GM18507 (cell line): ENCODE measurements at places on chromosomes 13 and 19.
A peak's percentile ranks its signal among the peaks of the same experiment; 100 is the strongest.

DNA sequence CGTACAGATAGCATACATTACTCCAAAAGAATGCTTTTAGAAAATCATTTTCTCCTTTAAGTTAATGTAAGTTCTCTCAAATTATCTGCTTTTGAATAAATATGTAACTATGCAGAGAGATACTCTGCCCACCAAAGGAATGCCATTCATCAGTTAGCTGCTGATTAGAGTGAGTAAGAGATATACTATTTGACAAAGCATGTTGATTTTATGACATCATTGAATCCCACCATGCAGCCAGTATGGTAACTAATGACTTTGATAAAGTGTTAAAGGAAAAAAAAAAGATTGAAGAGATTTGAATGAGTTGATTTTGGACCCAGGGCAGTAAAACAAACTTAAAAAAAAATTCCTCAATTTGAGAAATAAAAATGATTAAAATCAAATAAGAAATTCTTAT lies 521.5 kb downstream of the SLITRK6 start:
- no peak for DNase-seq

- DNase-seq = no peak
Observed at GRCh38 chr13:85028035-85028434, 771.2 kb downstream of the SLITRK6 start.

DNA sequence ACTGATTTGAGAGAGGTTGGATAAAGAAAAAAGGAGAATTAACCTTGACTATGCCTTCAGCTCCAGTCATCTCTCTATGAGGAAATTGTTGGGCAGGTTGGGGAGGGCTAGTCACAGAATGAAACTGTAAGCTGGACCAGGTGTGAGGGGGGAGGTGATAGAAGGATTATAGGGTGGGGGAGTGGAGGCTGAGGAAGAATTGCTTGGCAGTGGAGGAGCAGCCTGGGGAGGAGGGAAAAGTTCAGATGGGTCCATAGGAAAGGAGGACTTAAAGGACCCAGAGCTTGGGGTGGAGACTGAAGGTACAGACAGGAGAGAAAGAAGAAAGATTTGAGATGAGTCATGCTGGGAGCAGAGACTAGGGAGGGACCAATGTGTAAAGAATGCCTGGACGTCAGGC lies 8.2 kb upstream of the ZNF431 start:
- DNase-seq = no peak

- DNase-seq = no peak
Observed at GRCh38 chr19:57934820-57935665, at the start of gene ZNF418. Gene ZNF418 (minus strand): TSS chr19:57935402. CDS start chr19:57933822, 1,580 bp downstream.

DNA sequence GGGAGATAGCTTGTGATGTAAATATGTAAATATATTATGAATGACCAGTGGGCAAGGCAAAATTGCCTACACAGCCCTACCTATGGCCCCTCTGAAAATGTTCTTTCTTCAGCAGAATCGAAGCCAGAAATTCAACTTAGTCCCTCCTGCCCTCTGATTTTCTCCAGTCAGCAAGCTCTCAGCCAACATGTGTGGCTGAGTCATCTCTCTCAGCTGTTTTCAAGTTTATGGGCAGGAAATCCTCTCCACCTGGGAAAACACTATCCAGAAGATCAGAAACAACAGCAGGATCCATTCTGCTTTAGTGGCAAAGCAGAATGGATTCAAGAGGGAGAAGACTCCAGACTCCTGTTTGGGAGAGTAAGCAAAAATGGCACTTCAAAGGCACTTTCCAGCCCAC lies 8.9 kb upstream of the ZNF527 start:
- DNase-seq = no peak

DNA sequence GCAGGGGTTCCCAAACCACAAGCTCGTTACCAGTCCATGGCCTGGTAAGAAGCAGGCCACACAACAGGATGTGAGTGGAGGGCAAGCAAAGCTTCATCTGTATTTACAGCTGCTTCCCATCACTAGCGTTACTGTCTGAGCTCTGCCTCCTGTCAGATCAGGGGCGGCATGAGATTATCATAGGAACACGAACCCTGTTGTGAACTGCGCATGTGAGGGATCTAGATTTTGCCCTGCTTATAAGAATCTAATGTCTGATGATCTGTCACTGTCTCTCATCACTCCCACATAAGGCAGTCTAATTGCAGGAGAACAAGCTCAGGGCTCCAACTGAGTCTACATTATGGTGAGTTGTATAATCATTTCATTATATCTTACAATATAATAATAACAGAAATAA lies 677.4 kb upstream of the SLITRK6 start:
- DNase-seq = no peak

DNA sequence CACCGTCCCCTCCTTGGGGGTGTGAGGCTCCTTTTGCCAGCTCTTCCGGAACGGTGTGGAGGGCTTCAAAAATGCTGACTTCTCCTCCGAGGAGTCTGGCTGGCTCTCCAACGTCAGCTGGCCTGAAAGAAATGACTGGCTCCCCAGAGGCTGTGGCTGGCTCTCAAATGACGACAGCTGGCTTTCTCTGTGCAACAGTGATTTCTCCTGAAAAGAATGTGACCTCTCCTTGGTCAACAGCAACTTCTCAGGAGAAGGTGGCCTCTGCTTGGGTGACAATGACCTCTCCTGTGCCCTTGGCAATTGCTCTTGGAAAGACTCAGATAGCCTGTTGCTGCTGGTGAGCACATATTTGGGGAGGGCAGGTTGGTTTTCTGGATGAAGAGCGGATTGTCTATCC lies 29.2 kb downstream of the ONECUT3 start:
- no peak for DNase-seq

DNA sequence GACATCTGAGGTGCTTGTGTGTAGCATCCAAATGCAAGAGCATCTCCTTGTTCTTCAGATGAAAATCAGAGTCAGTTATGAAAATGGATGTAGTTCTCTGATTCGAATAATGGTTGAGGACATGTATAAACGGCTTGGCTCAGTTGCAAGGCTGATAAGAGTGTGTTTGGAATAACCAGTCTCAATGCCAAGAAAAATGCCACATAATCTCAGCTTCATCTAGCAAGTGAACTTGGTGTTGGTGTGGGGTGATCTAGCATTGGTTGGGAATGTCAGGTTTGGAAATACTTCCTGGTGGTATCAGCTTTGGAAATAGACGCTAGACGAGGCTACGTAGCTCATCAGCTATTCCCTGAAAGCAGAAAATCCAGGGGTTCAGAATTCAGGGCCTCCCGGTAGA lies 362.0 kb downstream of the FGF9 start:
- DNase-seq = no peak

DNA sequence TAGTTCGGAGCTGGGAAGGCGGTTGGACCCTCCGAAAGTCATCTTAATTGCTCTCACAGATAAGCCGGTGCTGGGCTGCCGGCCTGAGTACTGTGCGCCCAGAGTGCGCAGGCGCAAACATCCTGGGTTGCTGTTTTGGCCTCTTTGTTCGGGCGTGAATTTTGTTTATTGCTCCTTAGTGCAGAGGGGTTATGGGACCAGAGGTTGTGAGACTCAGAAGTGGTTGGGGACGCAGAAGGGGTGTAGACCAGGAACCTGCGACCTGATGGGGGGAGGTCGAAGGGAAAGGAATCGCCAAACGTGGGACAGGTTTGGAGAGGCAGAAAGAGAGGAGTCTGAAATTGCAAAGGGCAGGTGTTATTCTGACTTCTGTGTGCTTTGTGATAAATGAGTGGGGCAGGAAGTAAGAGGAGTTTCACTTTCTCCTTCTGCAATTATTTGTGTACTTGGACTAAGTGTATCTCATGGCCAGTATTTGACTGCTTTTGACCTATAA lies 607 bp upstream of the ZNF566 start:
- peak; percentile 26 for DNase-seq

GRCh38 chr13:48258430-48258829 lies 25.4 kb downstream of the ITM2B start:
- no peak for DNase-seq

DNA sequence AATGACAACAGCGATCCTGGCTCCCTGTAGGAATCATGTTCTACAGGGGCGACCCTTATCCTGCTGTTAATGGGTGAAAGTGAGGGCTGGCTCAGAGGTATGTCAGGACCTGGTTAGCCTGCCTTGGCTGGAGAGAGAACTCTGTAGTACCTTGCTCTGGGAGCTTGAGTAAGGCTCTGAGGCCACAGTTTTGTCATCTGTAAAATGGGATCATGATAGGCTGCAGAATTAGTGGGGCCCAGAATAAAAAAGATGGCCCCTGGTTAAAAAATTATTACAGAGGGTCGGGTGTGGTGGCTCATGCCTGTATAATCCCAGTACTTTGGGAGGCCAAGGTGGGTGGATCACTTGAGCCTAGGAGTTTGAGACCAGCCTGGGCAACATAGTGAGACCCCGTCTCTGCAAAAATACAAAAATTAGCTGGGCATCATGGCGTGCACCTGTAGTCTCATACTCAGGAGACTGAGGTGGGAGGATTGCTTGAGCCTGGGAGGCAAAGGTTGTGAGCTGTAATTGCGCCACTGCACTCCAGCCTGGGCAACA lies 10.5 kb upstream of the SAMD1 start:
- no peak for DNase-seq

- DNase-seq = no peak
Observed at GRCh38 chr19:19062454-19063182, 1.2 kb upstream of the SLC25A42 start.

DNA sequence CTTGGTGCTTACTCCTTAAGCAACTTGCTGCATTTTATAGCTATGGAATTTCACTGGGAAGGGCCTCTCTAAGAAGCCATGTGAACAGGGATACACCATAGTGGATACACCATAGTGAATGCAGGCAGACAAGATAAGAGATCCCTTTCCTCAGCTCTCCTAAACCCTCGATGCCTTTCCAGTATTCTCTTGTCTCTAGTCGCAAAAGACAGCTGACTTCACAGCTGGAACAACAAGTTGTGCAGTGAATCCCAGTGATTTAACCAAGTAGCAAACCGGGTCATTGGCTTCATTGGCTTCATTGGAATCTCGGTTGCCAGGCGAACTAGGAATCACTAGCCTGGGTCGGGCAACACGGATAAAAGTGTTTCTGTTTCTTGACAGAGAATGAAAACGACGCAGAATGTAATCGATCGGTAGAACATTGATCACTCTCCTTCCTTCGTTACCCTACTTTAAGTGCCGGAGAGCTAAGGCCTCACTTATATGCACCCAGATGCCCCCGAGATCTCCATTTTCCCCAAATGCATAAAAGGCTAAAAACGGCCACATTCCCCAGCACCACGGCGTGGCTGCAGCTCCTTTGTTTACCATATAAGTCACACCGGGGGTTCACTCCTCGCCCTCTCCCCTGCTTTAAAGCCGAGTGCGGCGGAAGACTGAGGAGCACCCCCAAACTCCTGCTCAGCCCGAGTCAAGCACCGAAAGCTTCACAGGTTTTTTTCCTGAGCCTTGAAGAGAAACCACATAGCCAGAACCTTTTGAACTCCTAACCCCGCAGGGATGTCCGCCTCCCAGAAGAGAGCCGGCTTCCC lies 674 bp downstream of the TRPC4 start:
- no peak for DNase-seq

DNA sequence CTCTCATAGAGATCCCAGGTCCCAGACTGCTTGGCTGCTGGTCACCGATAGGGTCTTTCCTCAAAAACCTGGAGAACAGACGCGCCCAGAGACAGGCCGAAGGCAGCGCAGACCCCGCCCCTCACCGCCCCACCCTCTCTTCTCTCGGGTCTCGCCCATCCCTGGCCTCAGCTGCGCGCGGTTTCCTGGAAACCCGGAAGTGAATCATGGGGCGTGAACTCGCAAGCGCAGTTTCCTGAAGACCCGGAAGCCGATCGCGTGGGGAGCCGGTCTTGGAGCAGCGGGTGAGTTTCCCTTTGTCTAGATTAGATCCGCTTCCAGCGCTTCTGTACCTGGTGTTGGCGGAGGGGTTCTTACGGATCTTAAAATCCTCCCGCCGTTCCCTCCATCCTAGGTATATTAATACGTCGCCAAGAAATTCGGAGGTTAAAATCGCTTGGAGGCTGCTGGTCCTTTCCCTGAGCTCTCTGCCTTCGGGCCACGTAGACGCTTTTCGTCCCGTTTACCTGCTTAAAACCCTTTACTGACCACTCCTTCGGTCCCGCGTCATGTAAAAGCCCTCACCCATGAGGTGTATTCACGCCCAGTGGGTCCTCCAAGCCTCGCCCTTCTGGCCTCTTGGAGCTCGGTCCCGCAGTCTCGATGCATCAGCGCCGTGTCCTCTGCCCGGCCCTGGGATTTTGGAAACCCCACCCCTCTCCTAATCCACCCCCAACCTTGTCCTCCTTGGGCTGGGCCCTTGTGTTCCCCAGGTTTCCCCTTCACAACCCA lies at the start of gene ZNF578:
Gene ZNF578 (plus strand): TSS at position 230 of the 771 bp plus-strand sequence. CDS start 48,293 bp downstream, outside the sequence.
- no peak for DNase-seq

DNA sequence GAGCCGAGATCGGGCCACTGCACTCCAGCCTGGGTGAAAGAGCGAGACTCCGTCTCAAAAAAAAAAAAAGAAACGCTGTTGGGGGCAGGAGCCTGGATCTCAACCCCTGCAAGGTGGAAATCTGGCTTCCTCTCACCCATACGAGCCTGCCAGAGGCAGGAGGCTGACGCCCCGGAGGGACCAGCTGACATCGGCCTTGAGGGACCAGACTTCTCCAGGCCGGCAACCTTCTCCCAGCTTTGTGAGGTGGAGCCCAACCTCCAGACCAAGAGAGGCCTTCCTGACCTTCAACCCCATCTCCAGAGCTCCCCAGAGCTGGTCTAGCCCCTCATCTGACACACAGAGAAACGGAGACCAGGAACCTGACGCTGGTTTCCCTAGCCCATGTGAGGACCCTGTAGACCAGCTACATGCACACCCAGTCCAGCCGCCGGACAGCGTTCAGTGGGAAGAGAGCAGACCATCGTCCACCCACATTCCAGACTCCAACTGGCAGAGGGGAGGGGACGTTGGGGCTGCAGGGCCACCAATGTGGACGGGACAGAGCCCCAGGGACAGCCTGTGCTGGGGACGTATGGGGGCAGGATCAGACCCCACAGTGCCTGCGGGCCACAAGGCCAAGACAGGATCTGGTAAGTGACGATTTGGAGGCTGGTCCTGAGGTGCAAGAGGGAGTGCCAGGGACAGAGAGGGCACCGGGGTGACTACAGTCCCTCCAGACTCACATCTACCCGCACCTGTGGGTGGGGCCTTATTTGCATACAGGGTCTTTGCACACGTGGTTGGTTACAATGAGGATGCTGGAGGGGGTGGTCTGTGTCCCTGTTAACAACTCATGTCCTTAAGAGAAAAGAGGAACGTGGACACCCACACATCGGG lies 11.4 kb downstream of the SBNO2 start:
- no peak for DNase-seq

- DNase-seq = peak; percentile 86
Observed at GRCh38 chr19:50556282-50557008, 11.8 kb downstream of the LRRC4B start.

DNA sequence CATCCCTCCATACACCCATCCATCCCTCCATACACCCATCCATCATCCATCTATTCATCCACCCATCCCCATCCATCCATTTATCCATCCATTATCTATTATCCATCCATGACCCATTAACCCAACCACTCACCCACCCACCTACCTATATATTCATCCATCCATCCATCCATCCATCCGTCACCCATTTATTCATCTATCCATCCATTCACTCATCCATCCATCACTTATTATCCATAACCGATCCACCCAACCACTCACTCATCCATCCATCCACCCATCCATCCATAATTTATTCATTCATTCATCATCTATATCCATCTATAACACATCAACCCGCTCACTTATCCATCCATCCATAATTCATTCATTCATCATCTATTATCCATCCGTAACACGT lies 28.7 kb upstream of the PTPRS start:
- no peak for DNase-seq

GRCh38 chr13:59360916-59361315 lies 802.8 kb downstream of the DIAPH3 start:
- DNase-seq = no peak
